AG20443 (cell line): ENCODE measurements at places on chromosomes 7 and 10.

DNA sequence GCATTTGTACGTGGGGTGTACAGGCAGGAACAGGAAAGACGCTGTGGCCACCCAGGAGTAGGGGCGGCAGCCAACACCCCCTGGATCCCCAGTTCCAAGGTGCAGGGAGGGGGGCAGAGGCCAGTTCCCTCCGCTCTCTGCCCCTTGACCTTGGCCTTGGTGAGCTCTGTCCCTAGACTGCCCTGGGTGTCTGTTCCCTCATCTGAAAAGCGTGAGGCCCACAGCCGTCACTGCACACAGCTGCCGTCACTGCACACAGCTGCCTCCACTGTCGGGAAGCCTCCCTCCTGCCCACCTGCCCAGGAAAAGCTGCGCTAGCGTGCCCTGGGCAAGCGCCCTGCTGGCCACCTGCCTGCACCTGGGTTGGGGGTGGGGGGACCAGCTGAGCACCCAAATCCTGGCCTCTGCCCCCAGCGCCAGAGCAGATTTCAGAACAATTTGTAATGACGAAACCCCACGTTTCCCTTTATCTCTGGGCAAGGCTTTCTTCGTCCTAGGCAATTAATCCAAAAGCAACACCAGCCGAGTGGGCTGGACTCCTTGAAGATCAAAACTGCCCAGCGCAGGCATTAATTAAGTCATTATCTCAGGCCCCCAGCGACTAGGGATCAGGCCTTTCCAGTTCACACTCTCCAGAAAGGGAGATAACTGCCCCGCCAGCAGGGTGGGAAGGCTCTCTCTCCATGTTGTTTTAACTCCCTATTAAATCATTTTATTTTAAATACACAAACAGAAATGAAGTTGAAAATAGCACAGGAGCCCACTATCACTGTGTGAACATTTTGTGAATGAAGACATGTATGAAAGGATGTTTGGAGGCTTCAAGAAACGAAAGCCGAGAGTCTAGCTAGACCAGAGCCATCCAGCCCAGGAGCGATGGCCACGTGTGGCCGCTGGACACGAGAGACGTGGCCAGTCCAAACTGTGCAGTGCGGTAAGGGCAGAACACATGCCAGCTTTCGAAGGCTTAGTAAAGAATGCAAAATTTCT lies 4.0 kb upstream of the PDGFA start:
- no peak for DNase-seq

GRCh38 chr7:66296557-66296956 lies 91.4 kb downstream of the TPST1 start:
- peak; percentile 54 for DNase-seq

GRCh38 chr10:75294031-75294437 lies 58.3 kb upstream of the COMTD1 start:
- DNase-seq, result no peak

DNA sequence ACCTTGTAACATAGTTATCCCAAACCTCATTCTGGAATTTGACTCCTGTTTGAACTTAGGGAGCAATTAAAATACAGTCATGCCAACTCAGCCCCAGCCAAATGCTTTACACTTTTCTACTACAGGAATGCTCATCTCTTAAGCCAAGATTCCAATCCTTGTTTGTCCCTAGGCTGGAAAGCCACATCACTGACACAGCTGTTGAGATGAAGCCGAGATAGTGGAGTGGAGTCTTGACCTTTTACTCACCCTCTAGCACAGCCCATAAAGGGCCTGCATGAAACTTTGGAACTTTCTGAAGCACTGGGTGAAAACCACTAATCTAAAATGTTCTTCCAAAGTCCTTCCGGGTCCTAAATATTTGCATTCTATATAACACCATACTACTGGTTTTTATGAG lies 247.3 kb downstream of the ETV1 start:
- DNase-seq, result peak; percentile 74

DNA sequence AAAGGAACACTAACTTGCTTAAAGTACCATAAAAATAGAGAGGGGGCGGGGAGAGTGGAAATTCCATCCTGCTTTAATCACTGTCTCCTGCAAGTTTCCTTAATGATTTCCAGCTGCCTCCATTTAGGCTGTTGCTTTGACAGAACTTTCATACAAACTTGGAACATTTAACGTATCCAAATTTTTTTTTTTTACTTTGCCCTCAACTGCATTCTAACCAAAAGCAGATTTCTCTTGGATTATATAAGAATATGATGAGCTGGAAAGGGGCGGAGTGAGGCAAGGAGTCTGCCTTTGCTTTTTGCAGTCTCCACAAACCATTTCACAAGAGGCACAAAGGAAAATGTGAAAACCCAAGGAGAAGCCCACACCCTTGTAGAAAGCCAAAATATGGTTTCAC lies 46.6 kb upstream of the COL1A2 start:
- DNase-seq, result peak; percentile 87

GRCh38 chr7:149202831-149203231 lies 7.5 kb downstream of the ZNF282 start:
- no peak for DNase-seq

DNA sequence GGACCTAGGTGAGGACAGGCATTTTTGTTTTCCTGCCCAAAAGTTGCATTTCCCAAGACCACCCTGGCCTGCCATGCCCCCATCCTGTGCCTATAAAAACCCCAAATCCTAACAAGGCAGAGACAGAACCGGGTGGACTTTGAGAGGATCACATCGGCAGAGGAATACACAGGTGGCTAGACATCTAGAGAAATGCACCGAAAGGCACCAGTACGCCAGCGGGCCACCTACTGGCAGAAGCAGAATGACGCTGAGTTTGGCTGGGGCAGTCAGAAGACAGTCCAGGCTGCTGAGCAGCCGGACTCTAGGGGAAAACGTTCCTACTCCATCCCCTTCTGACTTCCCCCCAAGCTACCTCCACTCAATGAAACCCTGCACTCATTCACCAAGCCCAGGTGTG lies 2.8 kb downstream of the AKR1C4 start:
- no peak for DNase-seq

DNA sequence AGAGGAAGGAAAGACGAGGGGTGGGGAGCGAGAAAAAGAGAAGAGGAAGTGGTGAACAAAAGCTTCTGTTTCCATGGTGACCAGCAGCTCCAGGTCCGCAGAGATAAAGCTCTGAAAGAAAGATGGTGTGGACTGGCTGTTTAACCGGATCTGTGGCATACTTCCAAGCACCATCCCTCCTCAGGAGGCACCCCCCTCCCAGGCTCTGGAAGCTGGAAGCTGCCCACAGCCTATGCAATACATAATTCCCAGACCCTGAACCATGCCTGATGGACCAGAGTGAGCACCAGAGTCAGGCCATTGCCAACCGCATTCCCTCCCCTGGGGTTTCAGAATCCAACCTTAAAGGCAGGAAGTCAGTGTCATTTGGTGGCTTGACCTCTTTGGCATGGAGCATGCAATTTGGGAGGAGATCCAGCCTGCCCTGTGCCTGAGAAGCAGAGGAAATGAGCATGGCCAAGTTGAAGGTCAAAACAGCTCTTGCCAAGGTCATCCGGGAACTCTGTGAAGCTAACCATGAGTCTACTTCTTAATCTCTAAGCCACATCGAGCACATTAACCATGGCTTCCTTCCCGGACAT lies 22.2 kb upstream of the CPXM2 start:
- DNase-seq, result no peak

DNA sequence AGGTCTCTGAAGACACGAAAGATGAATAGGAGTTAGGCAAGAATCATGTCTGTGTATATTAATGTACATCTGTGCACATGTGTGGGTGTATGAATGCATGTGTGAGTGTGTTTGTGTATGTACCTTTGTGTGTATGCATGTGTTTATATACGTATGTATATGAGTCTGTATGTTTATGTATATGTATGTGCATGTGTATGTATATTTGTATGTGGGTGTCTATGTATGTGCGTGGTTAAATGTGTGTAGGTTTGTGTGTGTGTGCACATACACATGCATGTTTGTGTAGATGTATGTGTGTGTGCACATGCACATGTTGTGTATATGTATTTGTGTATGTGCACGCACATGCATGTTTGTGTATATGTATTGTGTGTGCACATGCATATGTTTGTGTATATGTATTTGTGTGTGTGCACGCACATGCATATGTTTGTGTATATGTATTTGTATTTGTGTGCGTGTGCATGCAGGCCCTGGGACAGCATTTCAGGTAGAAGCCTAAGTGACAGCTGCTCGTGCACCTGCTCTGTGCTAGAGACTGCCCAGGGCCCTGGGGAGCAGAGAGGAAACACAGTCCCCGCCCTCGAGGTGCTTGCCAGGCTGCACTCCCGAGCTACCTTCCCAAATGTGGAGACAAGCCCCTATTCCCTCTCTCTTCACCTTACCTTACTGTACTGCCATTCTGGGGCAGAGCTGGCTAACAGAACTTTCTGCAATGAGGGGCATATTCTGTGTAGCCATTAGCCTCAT lies 12.1 kb downstream of the PNLIPRP1 start:
- DNase-seq, result no peak

- DNase-seq, result peak; percentile 99
These were observed 521 bp upstream of the PTPN12 start for GRCh38 chr7:77536413-77537135.

GRCh38 chr7:11517853-11518252 lies 314.1 kb downstream of the THSD7A start:
- no peak for DNase-seq

DNA sequence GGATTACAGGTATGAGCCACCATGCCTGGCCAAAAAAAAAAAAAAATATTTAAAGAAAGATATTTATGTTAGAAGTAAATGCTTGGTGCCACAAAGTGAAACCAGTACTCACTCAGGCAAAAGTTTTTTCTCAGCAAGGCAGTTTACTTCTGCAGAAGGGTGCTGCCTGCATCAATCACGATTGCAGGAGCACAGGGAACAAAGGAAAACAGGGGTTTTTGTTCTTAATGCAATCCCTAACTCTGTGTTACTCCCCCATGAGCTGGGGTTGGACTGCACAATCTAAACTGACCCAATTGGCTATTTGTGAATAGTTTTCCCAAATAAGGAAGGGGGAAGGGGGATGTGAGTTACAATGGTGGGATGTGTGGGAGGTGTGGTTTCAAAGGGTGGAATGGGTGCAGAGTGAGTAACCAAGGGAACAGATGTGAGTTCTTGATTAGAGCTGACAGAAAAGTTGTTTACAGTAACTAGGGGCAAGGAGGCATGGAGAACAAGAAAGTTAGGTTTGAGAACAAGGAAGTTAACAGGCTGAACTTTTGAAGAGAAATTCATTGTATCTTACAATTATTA lies 255.4 kb downstream of the TYW1 start:
- no peak for DNase-seq

- no peak for DNase-seq
These were observed 722.7 kb upstream of the CELF2 start for GRCh38 chr10:10294881-10295529.

- no peak for DNase-seq
These were observed 682.7 kb upstream of the FZD8 start for GRCh38 chr10:36324831-36325230.

- no peak for DNase-seq
These were observed 2.6 kb upstream of the SEC31B start for GRCh38 chr10:100522107-100522801.

- DNase-seq, result no peak
These were observed 391.4 kb downstream of the NRG3 start for GRCh38 chr10:82266438-82266837.

DNA sequence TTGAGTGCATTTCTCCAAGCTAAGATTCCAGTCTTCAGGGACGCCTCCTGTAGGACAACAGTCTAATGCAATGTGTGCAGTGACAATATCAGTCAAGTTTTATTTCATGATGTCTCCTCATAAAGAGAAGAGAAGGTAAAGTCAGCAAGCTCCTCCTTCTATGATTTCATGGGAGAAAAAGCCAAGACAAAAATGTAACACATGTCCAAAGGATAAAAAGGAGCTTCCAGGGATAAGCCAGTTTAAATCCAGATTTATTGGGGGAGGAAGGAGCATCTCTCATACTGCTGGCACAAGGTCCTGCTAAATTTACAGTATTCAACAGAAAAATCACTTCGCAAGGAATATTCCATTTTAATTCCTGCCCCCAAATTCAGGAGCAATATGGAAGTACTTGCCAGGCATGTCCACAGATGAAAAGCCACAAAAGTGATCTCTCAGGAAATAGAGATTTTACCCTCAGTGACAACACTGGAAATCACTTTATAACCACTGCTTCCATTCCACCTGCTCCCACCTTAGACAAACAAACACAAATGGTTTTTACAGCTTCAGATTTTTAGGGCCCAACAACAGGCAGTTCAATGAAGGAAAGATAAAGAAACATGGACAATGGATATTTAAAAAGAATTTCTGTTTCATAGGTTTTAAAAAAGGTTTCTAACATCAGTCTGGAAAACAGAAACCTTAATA lies 677.5 kb upstream of the C7orf33 start:
- DNase-seq, result no peak

GRCh38 chr7:69395061-69395714 lies 203.1 kb upstream of the AUTS2 start:
- DNase-seq, result peak; percentile 91

DNA sequence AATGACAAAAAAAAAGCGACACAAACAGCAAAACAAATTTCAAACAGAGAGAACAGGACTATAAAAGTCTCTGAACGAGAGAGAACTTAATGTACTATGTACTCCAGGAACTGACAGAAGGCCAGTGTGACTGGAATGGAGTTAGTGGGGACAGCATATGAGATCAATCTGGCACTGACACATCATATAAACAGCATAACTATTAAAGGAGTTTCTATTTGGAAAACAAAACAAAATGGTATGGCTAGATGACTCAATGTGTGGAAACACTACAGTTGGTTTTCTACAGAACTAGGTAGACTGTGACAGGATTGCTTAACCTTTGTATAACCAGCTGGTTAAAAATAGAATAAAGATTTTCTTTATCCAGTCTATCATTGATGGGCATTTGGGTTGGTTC lies 232.9 kb upstream of the KAT6B start:
- peak; percentile 20 for DNase-seq

DNA sequence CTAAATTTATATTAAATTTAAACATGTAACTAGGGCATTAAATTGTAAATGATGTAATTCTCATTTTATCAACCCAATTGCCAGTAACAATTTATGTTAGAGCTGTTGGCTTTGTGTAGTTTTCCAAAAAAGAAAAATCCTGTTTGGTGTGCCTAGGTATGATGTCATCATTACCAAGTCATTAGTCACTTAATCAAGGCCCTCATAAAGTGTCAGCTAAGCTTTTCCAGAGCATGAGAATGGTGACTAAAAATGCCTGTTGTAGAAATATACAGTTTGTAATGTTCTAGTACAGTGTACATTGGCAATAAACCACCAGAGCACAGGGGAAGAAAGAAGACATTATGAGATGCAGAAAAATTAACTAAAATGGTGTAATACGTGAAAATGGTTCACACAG lies 593.8 kb upstream of the ANKRD30A start:
- DNase-seq, result peak; percentile 13

GRCh38 chr10:22945934-22946673 lies 18.3 kb downstream of the ARMC3 start:
- DNase-seq, result no peak

- DNase-seq, result peak; percentile 57
These were observed 427.9 kb upstream of the CELF2 start for GRCh38 chr10:10589540-10590303.

- peak; percentile 28 for DNase-seq
These were observed 671 bp upstream of the ATAD1 start for GRCh38 chr10:87818505-87819288.

GRCh38 chr7:114786455-114786854 lies 135.4 kb upstream of the MDFIC start:
- no peak for DNase-seq
